ENCODE measurements at places on chromosomes 1 and 21. TPM values are rescaled to one million over a fixed set of nuclear protein-coding genes. Genes with fewer than 3 reads are reported as not detected.

The PLA2G4A gene
- 8.4 TPM for total RNA-seq

The UTS2 gene
- not detected for total RNA-seq

The SLC25A34 gene
- total RNA-seq: 1.7 TPM

The NT5C1A gene
- total RNA-seq: 0.33 TPM

The PLPPR4 gene
- total RNA-seq: under 0.01 TPM

The GBP5 gene
- not detected for total RNA-seq

The KCNJ15 gene
- total RNA-seq: 0.83 TPM

The CASZ1 gene
- total RNA-seq: 13.0 TPM

The IPO9 gene
- total RNA-seq: 22.7 TPM

The RAD54L gene
- total RNA-seq: 14.3 TPM

The CDK18 gene
- 28.6 TPM for total RNA-seq

The NOS1AP gene
- 0.96 TPM for total RNA-seq

The NSUN4 gene
- 28.2 TPM for total RNA-seq

The SPRR3 gene
- total RNA-seq: not detected

The HMGCS2 gene
- not detected for total RNA-seq

The TFF2 gene
- total RNA-seq: not detected

The TRPM2 gene
- total RNA-seq: 6.2 TPM

The UBE2U gene
- not detected for total RNA-seq

The FHAD1 gene
- 0.33 TPM for total RNA-seq

Data from mammary epithelial cell (primary cell).